Progenitor cell of endocrine pancreas (in vitro differentiated cells): ENCODE measurements at places on chromosomes 2 and 18. TPM values are rescaled to one million over a fixed set of nuclear protein-coding genes. Genes with fewer than 3 reads are reported as not detected.

DNA sequence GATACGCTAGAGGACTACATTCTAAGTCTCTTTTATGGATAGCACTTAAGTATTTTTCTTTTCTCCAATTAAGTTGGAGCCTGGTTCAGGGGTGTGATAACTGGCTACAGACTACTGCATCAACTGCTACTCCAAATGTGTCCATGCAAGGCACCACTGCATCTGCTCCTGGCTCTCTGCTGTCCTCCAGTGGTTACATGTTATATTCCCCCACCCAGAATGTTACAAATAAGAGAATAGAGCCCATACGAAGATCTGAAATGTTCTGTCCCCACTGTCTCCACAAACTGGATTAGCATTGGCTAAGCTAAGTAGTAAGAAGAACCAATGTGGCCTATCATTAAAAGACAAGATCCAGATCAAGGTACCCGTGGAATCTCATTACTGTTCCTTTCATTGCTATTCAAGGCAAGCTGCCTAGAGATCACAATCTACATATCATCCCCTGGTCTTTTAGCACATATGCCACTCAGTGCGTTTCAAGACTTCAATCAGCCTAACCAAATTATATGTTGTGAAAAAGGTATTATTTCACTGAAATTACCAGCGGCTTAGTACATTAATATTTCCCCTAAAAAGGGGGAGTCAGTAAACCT lies 308.3 kb upstream of the SLC8A1 start:
- H3K27ac ChIP-seq = no peak overlapping the region
- peak; percentile 10 for DNase-seq
- H3K36me3 ChIP-seq = no peaks in the 10 kb centered on the region
- no peaks in the 10 kb centered on the region for H3K4me1 ChIP-seq
- H3K4me3 ChIP-seq = no peak overlapping the region

DNA sequence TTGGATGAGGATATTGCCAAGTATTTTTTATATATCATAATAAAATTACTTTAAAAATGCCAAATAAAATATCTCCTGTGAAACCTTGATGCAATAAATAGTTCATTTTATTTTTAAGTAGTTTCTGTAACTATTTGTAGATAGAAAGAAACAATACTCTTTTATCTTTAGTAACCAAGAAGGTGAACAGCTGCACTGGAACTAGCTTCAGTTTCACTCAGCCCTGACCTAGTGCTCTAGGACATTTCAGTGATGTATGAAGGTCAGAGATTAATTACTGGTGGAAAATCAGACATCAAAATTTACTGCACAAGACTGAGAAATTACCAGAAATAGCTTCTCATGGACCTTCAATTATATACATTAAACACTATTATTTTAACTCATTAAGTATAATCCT lies 1305.0 kb downstream of the CNTNAP5 start:
- H3K4me1 ChIP-seq = peaks cover 13% of the 10 kb centered on the region
- no peaks in the 10 kb centered on the region for H3K36me3 ChIP-seq
- no peak for DNase-seq

RAX gene
- not detected in 2 replicates for total RNA-seq

GRCh38 chr18:42126586-42126985 lies 171.6 kb downstream of the PIK3C3 start:
- no peaks in the 10 kb centered on the region for H3K36me3 ChIP-seq
- peaks cover 5% of the 10 kb centered on the region for H3K4me1 ChIP-seq
- no peaks in the 10 kb centered on the region for H3K27me3 ChIP-seq
- no peak for DNase-seq
- H3K4me3 ChIP-seq = no peak overlapping the region
- no peak overlapping the region for H3K27ac ChIP-seq

NT5DC4 gene
- not detected in 2 replicates for total RNA-seq

GRCh38 chr2:2931318-2932075 lies 446.1 kb downstream of the EIPR1 start:
- H3K27ac ChIP-seq = no peak overlapping the region
- peaks cover 6% of the 10 kb centered on the region for H3K27me3 ChIP-seq
- peaks cover 1% of the 10 kb centered on the region for H3K36me3 ChIP-seq
- peaks cover 2% of the 10 kb centered on the region for H3K4me1 ChIP-seq
- DNase-seq = no peak
